Fibroblast of the aortic adventitia (primary cell): ENCODE measurements at places on chromosomes 7 and 10. TPM values are rescaled to one million over a fixed set of nuclear protein-coding genes. Genes with fewer than 3 reads are reported as not detected.

Gene AMZ1
- 0.25 and 0.36 TPM in 2 replicates for total RNA-seq

Gene TPST1
- total RNA-seq = 59.7 and 73.6 TPM in 2 replicates

Gene SLC26A5
- total RNA-seq = not detected in 2 replicates

Gene CACNB2
- 0.82 and 2.1 TPM in 2 replicates for total RNA-seq

Gene PTPRN2
- 0.09 and 2.5 TPM in 2 replicates for total RNA-seq

Gene NODAL
- not detected in 2 replicates for total RNA-seq

Gene ANKRD1
- 1.4 and 4.9 TPM in 2 replicates for total RNA-seq

Gene UNCX
- not detected in 2 replicates for total RNA-seq

Gene BMPER
- 45.4 and 157 TPM in 2 replicates for total RNA-seq

Gene EPHB6
- 11.0 and 15.2 TPM in 2 replicates for total RNA-seq

Gene ACTL6B
- total RNA-seq = not detected in 2 replicates

Gene ENTPD1
- total RNA-seq = 0.09 and 0.16 TPM in 2 replicates

Gene CPED1
- 30.0 and 119 TPM in 2 replicates for total RNA-seq

Gene CCDC146
- 1.4 and 2.0 TPM in 2 replicates for total RNA-seq

Gene RARRES2
- 1.4 and 76.1 TPM in 2 replicates for total RNA-seq

Gene RSPH10B2
- total RNA-seq = not detected in 2 replicates

Gene CTNNA3
- not detected in 2 replicates for total RNA-seq

Gene SUN3
- total RNA-seq = not detected in 2 replicates

Gene GBX1
- total RNA-seq = not detected in 2 replicates

Gene AKR1C2
- total RNA-seq = 48.2 and 376 TPM in 2 replicates

Gene SIRT1
- 19.4 and 20.4 TPM in 2 replicates for total RNA-seq

Gene PHKG1
- 2.3 and 3.4 TPM in 2 replicates for total RNA-seq

Gene CACUL1
- 17.8 and 29.6 TPM in 2 replicates for total RNA-seq

Gene TNKS2
- total RNA-seq = 41.5 and 51.2 TPM in 2 replicates

Gene HYCC1
- total RNA-seq = 113 and 264 TPM in 2 replicates

Gene GPRIN2
- not detected in 2 replicates for total RNA-seq

Gene MYO1G
- total RNA-seq = 0.09 TPM in 1 of 2 replicates, not detected in the other

Gene MMRN2
- 5.1 and 5.4 TPM in 2 replicates for total RNA-seq
